ENCODE measurements at places on chromosomes 1 and 21.
A peak's percentile ranks its signal among the peaks of the same experiment; 100 is the strongest.

DNA sequence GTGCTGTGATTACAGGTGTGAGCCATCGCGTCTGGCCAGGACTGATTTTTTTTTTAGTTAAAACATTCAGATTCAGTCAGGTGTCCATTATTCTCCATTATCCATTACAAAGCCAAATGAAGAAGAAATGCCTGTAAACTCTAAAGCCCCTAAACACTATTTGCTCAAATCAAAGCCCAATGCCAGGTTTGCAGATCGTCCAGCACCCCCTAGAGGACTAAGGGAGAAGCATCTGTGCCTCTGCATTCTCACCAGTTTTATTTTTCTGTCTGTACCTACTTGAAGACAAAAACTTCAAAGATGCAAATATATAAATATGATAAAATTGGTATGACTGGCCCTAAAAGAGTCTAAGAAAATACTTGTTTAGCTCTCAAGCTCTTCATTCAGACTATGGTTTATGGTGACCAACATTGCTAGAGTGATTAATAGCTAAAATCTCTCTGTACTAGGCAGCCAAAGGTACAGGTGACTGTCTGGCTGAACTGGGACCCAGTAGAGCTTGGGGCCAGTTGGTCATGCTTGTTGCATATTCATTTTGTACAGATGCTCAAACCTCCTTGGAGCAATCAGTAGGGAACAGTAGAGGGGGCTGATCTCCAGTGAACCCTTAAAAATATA is 138.4 kb downstream of the SYT2 start:
- no peak for DNase-seq

- DNase-seq = no peak
Measured at GRCh38 chr1:184745110-184745509, 9.5 kb downstream of the EDEM3 start.

DNA sequence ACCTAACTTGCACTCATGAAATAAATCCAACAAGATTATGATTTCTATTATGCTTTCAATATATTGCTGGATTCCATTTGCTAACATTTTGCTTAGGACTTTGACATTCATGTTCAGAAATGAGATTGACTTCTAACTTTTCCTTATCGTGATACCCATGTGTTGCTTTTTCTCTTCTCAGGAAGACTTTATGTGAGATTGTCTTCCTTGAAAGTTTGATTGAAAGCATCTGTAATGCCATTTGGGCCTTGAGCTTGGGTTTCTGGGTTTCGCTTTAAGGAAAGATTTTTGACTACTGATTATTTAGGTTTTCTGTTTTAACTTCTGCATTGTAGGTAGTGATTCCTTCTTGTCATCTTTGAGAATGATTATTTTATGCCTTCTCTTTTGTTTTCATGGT is 27.8 kb downstream of the AGMAT start:
- no peak for DNase-seq

- DNase-seq = no peak
Measured at GRCh38 chr1:40663324-40664166, 1.9 kb downstream of the RIMS3 start.

DNA sequence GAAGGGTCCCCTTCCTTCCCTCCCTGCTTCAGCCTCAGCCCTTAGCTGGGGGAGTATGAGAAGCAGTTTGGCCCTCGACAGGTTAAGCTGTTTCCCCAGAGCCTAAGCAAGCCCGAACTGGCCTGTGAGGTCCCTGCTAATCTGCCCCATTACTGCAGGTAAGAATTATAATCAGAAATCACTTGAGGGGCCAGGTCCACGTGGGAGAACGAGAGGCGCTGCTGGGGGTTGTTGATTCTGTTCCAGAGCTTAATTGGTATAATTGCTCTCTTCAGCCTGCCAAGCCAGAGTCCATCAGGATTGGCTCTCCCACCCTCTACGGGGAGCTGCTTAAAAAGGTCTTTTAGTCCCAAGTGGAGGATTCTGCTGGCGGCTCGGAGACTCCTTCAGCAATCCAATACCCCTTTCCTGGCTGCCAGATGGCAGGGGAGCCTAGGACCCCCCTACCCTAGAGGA is 70.8 kb downstream of the UBE2T start:
- DNase-seq = no peak

GRCh38 chr1:61392409-61393242 is 310.3 kb downstream of the NFIA start:
- DNase-seq = no peak

DNA sequence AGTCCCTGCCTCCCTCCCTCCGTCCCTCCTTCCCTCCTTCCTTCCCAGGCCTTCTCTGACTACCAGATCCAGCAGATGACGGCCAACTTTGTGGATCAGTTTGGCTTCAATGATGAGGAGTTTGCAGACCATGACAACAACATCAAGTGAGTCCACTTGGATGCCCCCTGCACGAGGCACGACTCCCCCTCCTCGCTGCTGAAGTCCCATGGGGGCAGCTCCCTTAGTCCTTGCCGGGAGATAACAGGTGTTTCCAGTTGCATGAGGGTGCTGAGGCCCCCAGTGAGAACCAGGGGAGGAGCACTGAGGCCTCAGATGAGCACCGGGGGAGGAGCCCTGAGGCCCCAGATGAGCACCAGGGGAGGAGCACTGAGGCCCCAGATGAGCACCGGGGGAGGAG is 200.0 kb downstream of the LIPI start:
- no peak for DNase-seq

DNA sequence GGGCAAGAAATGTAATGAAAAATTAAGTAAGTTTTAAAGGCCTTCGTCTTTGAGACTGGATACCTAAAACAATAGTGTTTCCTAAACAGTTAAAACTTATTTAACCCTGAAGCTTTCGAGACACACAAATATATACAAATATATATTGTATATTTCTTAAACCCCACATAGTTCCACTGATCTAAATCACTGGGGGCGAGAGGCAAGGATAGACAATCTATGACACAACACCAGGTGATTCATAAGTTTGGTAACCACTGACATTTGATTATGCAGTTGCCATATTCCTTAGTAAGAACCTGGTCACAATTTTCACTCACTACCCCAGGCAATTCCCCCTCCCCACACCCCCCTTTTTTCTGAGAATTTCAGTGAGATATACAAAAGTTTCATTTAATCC is 55.3 kb upstream of the BOLA1 start:
- no peak for DNase-seq

GRCh38 chr1:211515090-211516023 is 23.4 kb upstream of the RD3 start:
- DNase-seq = peak; percentile 20

DNA sequence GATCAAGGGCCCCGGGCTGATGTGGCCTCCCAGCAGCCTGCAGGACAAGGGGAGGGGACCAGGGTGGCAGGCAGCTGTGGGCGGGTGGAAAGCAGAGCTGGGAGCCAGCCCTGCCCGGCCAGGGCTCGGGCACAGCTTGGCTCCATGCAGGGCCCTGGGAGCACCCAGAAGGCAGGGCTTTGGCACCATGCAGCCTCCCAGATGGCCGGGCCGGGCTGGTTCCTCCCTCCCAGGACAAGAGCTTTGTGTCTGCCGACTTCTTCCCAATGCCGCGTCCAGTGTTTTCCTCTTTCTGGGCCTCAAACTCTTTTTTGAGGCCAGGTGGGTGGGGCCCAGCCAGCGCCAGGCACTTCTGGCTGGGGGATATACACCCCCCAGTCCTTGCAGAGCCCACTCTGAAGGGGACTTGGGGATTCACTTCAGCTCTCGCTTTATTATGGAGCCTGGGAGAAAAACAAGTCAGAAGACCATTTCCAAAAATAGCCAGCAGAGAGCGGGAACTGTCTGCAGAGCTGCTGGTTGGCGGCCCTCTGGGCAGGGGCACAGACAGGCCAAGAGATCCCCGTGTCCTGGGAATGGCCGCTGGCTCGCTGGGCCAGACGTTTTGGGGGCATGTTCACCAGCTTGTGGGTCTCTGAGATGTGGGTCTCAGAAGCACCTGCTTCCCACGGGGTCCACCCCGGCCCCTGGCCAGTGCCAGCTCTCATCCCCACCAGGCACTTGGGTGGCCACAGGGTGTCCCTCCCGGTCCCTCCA is 103.8 kb upstream of the ARHGEF16 start:
- DNase-seq = no peak

- DNase-seq = no peak
Measured at GRCh38 chr21:17540530-17540929, 27.7 kb downstream of the CXADR start.

- DNase-seq = no peak
Measured at GRCh38 chr1:97144527-97144926, 422.9 kb downstream of the PTBP2 start.

DNA sequence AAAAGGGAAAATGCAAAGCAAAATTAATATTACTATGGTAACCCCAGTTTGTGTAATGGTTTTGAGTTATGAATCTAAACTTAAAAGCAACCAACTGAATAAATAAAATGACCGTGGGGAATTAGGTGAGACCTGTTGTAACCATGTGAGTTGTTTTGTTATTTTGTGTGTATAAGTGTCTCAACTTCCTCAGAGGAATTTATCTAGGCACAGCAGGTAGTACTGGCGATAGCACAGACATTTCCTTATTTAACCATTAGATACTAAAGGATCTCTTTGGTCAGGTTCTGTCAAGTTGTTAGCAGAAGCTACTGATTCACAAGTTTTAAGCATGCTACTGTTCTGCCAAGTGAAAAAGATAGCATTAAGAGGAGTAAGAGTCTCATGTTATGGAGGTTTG is 39.3 kb upstream of the LRRC7 start:
- no peak for DNase-seq

GRCh38 chr1:16342331-16343062 is 9.8 kb downstream of the FBXO42 start:
- DNase-seq = no peak

- no peak for DNase-seq
Measured at GRCh38 chr1:28507646-28508434, 2.0 kb downstream of the RCC1 start.

- no peak for DNase-seq
Measured at GRCh38 chr1:99516141-99516540, 129.8 kb upstream of the PALMD start.

DNA sequence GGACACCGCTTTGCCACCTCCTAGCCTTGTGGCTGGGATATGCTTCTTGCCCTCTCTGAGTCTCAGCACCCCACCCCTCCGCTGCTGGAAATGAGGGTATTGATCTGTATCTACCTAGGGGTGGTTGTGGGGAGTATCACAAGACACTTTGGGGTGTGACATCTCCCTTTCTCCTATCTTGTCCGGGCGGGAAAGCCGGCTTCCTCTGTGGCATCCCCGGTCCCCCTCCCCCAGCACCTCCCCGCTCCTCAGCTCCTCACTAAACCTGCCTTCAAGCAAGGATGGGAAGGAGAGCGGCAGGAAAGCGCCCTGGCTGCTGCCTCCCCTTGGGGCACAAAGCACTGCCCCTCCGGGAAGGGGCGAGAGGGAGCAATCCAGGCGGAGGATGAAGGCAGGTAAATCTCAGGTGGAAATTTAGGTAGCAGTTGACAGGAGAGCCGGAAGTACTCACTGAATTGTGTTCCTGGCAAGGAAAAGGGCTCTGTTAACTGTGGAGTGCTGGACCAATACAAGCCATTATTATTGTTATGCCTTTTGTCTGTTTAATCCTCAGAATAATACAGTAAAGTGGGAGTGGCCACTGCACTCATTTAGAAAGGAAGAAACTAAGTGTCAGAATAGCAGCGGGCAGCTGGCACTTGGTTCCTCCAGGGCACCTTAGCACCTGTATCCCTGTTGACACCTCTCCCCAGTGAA is 49.0 kb upstream of the LRP8 start:
- no peak for DNase-seq

- DNase-seq = no peak
Measured at GRCh38 chr1:156165083-156165482, 11.7 kb downstream of the SEMA4A start.

- DNase-seq = no peak
Measured at GRCh38 chr1:43062527-43063095, 103.9 kb upstream of the SLC2A1 start.

- peak; percentile 58 for DNase-seq
Measured at GRCh38 chr1:209389258-209389657, 194.3 kb upstream of the CAMK1G start.

DNA sequence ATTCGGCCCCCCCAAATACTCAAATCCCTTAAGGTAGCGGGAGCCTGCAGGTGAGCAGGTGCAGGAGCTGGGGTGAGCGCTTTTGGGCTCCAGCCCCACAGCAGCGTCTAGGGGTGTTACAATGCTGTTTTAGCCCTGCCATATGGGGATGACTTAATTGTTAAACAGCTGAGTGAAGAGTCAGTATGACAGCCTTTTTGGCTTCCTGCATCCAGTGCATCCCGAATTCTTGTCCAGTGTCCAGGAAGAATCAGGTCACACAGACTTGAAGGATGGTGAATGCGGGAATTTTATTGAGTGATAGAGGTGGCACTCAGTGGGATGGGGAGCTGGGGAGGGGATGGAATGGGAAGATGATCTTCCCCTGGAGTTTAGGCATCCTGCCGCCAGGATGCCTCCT is 30.4 kb upstream of the HHAT start:
- no peak for DNase-seq

GRCh38 chr1:165629151-165629550 is 1.9 kb upstream of the MGST3 start:
- DNase-seq = no peak

- no peak for DNase-seq
Measured at GRCh38 chr1:160171354-160171753, 19.0 kb upstream of the CASQ1 start.

DNA sequence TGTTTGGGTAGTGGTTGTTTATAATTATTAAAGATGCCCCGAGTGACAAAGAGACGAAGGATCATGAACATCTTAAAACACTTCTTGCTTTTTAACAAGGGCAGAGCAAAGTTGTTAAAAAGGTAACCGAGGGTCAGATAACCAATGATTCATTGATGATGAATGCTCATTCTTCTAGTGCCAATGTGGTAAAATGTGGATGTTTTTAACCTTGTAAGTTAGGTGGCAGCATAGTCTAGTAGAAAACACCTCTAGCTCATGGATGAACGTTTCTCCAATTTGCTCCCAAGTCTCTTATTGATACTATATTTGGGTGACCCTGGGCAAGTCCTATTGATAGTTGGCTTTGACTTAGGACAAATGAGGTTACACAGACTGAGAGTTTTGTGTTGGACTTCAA is 167.9 kb downstream of the KIF26B start:
- no peak for DNase-seq

DNA sequence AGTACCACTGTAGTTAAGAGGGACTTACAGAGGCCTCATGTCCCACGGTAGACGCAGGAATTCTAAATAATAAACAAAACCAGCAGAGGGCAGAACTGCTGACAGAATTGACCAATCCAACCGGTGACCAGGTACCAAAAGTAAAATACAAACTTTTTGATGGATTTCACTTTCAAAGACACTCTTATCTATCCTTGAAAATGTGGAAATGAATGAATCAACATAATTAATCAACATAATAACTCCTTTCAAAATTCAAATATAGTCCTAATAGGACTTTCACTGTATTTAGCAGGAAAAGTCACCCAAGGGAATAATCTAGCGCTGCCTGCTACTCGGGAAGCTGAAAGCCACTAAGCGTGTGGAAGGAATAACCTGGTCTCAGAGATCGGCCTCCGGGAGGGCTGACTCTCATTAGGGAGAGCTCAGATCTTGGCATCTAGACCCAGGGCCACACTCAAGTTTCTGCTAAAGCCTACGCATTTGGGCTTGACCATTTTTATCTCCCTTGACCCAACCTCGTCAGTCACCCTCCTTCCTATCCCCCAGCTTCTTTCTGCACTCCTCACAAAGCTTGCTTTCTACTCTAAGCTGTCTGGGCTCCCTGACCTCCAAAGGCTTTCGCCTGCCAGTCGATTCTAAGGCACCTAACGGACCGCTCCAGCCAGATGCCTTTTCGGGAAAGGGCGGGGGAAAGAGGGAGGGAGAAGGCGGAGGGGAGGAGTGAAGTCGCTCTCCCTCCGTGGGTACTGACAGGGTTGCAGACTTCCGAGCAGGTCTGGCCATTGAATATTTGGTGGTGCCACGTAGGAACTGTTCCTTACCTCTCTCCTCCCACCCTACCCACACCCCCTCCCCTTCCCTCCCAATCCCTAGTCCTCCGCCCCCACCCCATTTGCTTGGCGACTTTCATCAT is 1.6 kb downstream of the COL11A1 start:
- no peak for DNase-seq

All from fibroblast of skin of left biceps (primary cell).